ENCODE measurements at places on chromosomes 5 and 9.

GRCh38 chr5:117953272-117953671, 1035.1 kb downstream of the DTWD2 start:
- no peak for DNase-seq

- peak; percentile 56 for DNase-seq
Observed at GRCh38 chr5:75052192-75053053, at the start of gene GCNT4. Gene GCNT4, minus strand, starts transcription at chr5:75052558. Its CDS starts 22,521 bp downstream, at chr5:75030037.

GRCh38 chr5:3324421-3325101, 271.1 kb upstream of the IRX1 start:
- DNase-seq: no peak

DNA sequence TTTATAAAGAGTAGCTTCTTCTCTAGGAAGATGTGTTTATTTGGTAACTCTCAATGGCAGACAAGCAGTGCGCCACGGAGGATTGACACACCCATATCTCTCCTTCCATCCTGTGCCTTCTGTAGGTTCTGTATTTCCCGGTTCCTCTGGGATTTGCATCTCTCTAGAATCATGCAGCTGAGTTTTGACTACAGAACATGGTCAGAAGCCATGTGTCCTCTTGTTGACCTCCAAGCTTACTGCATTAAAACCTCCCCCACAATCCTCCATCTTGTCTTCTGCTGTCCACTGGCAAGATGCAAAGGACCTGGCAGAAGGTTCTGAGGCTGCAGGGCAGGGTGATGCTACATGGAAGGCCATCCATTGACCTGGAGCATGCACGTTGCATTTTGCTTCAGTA, 482.0 kb downstream of the DMRT2 start:
- no peak for DNase-seq

- no peak for DNase-seq
Observed at GRCh38 chr5:35823347-35824098, 33.2 kb upstream of the IL7R start.

GRCh38 chr9:93905473-93906133, 49.6 kb downstream of the BARX1 start:
- DNase-seq: no peak

DNA sequence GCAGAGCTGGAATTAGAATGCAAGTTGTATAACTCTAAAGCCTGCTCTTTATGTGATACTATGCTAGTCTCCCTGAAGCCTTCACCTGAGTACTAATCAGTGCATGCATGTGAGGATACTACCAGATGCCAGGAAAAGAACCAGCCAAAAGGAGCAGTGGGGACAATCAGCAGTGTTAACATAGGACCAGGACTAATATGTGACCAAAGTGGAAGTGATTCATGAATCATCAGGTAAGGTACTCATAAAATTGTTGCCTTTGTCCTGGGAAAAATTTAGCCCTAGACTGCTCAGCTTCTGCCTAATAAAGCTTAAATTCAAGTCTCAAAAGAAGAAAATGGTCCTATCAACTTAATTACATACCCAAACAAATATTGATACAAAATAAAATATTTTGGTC, 13.4 kb upstream of the TSLP start:
- DNase-seq: no peak

DNA sequence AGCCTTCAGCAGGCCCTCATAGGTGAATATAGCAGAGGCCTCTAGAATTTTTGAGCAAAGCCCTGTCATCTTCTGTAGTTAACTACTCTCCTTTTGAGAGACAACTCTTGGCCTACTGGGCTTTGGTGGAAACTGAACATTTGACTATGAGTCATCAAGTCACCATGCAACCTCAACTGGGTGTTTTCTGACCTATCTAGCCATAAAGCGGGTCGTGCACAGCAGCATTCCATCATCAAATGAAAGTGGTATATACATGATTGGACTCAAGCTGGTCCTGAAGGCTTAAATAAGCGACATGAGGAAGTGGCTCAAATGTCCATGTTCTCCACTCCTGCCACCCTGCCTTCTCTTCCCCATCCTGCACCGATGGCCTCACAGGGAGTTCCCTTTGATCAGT, 1115.5 kb downstream of the TAF11L14 start:
- no peak for DNase-seq

GRCh38 chr9:89433826-89434225, 64.1 kb downstream of the SEMA4D start:
- DNase-seq: no peak

DNA sequence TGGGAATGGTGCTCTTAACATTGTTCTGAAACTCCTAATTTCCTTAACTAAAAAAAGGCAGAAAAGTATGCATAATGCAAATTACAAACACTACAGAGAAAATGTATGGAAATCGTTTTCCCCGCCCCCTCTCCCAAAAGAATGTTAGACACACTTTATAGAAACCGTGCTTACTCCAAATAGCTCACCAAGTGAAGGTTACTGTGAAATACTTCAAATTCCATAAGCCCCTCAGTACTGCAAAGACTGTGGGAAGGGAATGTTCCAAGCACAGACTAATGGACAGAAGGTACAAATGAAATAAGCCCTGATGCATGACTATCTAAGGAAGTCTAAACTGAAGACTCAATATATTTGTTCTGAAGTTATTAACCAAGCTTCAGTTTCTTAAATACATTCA, 12.5 kb downstream of the MAPKAP1 start:
- no peak for DNase-seq

- DNase-seq: no peak
Observed at GRCh38 chr9:88697764-88698432, 162.9 kb downstream of the NXNL2 start.

- peak; percentile 46 for DNase-seq
Observed at GRCh38 chr9:5714501-5715401, 85.8 kb downstream of the RIC1 start.

GRCh38 chr5:20000416-20000815, 12.4 kb upstream of the CDH18 start:
- DNase-seq: no peak

DNA sequence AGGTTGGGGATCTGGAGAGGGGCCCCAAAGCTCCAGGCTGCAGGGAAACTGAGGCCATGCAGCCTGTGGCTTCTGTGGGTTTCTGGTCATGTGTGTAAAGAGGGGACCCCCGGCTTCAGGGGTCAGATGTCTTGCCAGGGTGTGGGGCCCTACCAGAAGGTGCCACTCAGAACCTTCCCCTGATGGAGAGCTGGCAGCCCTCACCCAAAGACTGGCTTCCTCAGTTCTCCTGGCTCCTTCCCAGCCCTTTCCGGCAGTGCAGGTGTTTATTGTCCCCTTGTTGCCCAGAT, 11.6 kb upstream of the LAMC3 start:
- DNase-seq: no peak

DNA sequence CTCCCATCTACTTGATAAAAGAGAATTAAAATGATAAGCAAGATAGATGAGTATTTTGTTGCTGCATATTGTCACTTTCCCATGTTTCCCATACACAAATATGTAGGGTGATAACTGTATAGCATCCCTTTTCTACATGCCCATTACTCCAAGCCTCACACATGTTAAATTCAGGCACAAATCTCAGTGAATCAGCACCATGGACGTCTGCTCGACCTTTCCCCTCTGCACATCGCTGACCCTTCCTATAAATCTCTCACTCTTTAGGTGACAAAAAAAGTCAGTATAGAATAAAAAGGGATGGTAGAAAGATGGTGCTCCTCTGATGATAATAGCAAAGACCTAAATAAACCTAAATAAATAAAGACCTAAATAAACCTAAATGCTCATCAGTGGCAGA, 1097.7 kb upstream of the C9orf72 start:
- DNase-seq: no peak

- no peak for DNase-seq
Observed at GRCh38 chr5:43422143-43422542, 10.0 kb upstream of the CCL28 start.

- DNase-seq: peak; percentile 71
Observed at GRCh38 chr9:22244139-22245011, 202.2 kb upstream of the DMRTA1 start.

GRCh38 chr5:39137819-39138451, 63.7 kb upstream of the RICTOR start:
- peak; percentile 23 for DNase-seq

DNA sequence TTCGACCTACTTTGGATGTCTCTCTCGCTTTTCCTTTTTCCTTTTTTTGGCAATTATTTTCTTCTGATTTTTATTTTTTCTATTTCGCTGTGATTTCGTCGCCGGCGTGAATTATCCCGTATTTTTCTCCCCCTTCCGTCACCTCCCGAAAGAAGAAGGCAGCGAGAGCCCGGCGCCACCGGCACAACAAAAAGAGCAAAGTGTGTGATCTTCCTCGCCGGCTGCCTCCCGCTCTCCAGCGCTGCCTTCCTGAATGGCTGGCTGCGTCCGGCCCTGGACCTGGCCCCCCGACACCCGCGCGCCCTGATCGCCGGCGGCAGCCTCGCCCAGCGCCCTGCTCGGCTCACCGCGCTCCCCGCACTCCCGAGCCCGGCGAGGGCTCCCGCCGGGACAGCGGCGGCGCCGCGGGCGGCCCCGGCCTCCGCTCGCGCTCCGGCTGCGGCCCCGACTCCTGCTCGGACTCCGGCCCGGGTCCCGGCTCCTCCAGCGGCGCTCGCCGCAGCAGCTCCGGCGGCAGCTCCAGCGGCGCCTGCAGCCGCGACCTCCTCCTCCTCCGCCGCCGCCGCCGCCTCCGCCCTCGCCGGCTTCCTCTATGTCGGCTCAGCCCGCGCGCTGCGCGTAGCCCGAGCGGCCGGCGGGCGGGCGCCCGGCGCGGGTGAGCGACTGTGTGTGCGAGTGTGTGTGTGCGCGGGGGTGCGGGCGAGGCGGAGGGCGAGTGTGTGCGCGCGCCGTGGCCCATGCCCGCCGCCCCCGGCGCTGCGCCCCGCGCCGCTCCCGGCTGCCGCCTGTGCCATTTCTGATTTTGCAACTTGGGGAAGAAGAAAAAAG, 960 bp downstream of the NR2F1 start:
- no peak for DNase-seq

GRCh38 chr9:80796632-80797031, 892.7 kb downstream of the TLE1 start:
- no peak for DNase-seq

- DNase-seq: no peak
Observed at GRCh38 chr9:76772686-76773445, 8.6 kb downstream of the PCA3 start.

DNA sequence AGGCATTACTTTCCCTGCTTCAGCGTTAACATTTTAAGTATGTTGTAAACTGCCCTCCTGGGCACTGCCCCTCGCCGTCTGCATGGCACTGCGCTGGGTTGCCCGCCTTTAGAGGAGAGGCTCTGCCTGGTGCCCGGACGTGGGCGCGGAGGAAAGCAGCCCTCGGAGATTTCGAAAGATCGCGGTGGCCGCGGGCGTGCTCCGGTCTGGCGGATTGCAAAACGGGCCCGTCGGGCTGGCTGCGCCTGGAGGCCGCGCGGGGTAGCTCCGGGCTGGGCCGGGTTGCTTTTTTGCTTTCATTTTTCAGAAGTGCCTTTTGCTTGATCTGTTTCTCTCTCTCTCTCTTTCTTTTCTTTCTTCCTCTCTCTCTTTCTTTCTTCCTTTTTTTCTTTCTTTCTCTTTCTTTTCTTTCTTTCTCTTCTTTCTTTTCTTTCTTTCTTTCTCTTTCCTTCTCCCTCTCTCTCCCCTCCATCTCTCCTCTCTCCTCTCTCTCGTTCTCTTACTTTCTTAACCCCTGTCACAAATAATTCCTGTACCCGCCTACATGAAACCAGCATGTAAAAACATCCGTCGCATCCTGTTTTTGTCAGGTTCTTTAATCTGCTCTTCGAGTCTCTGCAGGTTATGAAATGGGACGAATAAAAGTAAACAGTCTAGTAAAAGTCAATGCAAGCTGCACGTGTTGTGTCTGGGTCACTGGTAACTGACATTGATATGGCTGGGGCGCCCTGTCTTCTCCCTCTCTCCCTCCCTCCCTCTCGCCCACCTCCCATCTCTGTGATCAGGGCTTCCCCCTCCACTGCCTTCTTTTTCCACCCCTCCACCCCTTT, 1.7 kb downstream of the FST start:
- peak; percentile 64 for DNase-seq

- DNase-seq: no peak
Observed at GRCh38 chr5:145805819-145806218, 29.3 kb downstream of the PRELID2 start.

DNA sequence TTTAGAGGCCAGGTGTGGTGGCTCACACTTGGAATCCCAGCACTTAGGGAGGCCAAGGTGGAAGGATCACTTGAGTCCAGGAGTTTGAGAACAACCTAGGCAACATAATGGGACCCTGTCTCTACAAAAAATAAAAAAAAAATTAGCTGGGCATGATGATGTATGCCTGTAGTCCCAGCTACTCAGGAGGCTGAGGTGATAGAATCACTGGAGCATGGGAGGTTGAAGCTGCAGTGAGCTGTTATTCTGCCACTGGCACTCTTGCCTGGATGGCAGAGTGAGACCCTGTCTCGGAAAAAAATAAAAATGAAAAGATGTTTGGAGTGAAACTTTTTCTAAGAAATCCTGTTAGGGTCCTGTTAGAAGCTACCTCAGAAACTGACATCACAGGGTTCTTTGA, 24.2 kb downstream of the OCLN start:
- DNase-seq: no peak

DNA sequence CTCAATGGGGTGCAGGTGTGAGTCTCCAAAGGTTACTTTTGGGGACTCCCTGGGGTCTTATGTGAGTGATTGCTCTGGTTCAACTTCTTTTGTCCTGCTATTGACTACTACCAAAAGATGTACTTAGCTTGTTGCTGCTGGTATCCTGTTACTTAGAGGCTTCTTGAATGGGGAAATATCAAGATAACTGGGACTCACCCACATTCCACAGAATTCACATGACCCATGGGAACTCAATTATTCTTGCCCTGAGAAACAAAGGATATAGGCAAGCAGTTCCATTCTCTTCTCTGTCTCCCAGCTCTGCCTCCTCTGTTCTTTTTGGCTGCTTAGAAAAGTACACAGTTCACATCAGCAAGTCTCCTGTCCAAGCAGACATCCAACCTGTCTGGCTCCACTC, 105.9 kb downstream of the UNC13B start:
- no peak for DNase-seq

GRCh38 chr9:107488375-107489143, 1.0 kb downstream of the KLF4 start:
- peak; percentile 34 for DNase-seq

DNA sequence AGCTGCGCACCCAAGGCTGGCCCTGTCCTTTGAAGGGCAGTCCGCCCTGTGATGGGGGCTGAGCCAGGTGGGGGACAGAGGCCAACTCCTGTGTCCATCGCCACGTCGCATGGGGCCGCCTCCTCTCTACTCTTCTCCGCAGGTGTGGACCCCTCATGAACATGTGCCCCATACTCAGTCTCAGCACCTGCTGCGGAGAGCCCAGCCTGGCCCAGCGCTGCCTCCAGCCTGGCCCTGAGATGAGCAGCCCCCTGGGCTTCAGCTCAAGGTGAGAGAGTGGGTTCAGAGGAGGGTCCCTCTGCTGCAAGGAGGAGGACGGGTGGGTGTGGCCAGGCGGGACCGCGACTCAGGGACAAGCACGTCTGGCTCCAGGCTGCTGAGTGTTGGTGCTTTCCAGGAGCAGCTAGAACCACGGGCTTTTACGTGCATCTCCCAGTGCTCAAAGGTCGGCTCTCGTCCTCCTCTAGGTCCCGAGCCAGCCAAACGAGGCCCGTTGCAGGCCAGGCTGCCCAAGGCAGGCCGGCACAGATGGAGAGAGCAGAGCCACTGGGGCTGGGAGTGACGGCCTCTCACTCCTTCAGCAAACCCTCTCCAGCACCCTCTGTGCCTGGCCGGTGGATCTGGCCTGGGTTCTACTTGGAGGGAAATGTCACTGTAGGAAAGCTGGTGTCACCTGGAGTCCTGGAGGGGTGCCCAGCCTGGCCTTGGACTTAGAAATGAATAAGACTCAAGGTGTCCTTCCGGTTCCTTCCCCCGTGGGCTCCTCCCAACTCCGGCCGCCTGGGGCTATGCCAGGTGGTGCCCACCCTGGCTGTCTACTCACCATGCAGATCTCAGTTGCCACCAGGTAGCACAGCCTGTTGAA, 48.9 kb upstream of the RNF130 start:
- no peak for DNase-seq
